NCI-H1048 (cell line): ENCODE measurements at places on chromosomes 2 and 18.

- no peak for DNase-seq
Observed at GRCh38 chr18:75462178-75462832, 34.8 kb upstream of the SMIM21 start.

GRCh38 chr18:76264198-76264875 lies 230.7 kb downstream of the ZNF516 start:
- no peak for DNase-seq

DNA sequence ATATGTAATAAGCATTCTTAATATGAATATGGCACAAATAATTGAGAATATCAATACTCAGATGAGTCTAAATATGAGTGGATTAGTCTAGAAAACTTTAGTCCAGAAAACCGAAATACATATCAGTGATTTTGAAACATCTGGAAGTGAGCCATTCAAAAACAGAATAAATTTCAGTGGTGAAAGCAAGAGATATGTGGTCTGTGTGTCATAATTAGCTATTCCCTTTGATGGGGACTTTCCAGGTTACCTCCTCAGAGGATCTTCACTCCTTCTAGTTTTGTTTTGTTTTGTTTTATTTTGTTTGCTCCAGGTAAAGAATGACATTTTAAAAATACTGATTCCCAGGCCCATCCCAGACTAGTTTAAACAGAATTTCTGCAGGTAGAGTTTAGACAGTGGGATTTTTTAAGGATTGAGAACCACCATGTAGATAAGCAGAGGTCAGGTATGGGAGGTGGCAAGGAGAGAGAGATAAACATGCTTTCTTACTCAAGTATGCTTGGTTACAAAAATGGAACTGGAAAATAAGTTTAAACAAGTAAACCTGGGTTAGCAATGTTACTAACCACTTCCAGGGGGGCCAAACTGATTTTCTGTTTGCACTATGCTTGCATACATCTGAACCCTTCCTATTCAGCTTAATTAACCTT lies 70.7 kb downstream of the NABP1 start:
- no peak for DNase-seq

DNA sequence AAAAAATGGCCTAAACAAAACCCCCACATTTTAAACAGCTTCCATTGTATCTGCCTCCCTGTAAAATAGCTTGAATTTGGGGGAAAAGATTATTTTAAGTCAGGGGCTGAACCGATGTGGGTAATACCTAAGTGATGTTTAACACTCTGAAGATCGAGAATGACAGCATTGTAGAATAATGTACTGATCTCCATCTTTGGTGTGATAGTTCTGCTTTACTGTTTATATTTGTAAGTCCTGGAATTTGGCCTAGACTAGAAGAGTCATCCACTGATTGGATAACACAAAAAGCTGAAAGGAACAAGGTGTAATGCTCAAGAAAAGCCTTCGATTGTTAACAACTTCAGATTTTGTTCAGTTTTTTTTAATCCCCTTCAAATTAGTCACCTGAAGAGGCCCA lies 53.8 kb upstream of the CCDC68 start:
- DNase-seq, result no peak

GRCh38 chr2:96353032-96353561 lies 17.5 kb downstream of the NCAPH start:
- DNase-seq, result no peak

- DNase-seq, result no peak
Observed at GRCh38 chr2:19835781-19836281, 66.0 kb downstream of the TTC32 start.

DNA sequence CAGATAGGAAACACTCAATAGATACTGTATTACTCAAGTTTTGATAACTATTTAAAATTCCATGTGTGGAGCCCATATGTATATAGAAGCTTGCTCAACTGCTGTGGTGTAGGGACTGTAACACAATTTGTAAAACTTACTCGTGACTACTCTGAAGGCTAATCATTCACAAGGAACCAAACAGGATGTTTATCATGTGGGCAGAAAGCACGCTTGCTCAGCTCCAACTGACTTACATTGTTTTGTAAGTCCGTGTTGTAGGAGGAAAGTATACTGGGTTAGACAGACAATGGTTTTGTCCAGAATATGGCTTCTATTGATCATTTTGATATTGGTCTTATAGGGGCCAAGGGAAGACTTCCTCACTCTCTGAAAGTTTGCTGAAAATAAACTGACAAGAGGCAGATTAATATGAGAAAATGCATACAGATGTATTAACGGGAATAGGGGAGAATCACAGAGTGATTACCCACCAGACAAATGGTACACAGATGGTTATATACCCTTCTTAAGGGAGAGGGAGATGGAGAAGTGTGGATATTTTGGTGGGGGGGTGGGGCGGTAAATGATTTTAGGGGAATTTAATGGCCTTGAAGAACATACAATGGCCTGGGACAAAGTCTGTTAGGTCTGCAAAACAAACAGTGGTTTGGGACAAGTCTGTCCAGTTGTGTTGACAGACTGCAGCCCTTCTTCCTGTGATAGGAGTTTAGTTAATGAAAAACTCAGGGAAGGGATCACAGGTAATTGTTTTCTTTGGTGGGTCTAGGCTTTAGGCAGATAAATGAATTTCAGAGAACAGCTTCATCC lies 259.3 kb upstream of the SP5 start:
- DNase-seq, result no peak
